Hepatocyte (in vitro differentiated cells): ENCODE measurements at places on chromosomes 12 and 14.

DNA sequence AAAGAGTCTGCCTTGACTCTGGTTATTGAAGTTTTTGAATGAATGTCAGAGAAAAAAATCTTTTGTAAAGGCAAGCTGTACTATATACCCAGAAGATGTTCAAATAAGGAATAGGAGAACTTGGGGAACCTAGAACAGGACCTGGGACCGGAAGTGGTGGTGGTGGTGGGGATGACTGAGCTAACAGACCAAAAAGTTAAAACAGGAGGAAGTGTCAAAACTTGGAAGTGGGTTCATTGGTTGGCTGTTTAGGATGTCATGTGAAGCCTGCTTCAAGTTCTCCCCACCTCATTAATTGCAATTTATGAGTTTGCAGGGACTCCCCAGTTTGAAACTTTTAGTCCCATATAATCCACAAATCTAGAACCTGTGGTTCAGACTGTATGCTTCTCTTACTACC is 26.2 kb downstream of the PLXNC1 start:
- no peak for DNase-seq

DNA sequence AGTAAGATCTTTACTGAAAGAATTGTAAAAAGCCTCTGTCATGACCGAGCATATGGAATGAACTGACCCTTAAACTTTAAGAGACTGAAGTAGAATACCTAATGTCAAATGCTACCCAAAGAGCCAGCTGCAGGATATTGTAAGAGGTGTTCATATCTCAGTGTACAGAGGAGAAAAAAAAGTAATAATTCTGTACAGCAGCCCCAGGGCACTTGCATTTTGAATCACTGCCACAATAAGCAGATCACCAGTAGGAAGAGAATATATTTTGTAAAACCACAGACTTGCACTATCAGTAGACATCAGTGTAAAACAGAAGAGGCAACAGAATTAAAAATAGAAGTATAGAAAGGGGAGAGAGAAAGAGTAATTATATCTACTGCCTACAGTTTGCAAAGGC is 162.6 kb downstream of the PPFIA2 start:
- no peak for DNase-seq

DNA sequence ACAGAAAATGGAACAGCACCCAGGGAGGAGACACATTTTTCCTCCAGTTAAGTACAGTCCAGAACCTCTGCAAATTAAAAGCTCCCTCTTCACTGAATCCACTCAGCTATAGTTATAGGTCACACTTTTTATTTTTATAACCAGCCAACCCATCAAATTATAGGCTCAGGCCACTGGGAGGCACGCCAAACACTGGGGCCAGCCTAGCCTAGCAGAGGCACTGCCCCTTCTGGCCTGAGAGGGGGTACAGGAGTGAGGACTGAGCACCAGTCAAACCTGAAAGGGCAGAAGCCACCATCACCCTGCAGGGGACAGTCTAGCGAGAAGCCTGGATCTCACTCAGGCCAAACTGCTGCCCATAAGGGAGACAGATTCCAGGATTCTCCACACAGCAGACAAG is 19.3 kb downstream of the FMNL3 start:
- DNase-seq, result no peak

- no peak for DNase-seq
These were observed 369.8 kb upstream of the GARIN6 start for GRCh38 chr12:99277591-99278379.

DNA sequence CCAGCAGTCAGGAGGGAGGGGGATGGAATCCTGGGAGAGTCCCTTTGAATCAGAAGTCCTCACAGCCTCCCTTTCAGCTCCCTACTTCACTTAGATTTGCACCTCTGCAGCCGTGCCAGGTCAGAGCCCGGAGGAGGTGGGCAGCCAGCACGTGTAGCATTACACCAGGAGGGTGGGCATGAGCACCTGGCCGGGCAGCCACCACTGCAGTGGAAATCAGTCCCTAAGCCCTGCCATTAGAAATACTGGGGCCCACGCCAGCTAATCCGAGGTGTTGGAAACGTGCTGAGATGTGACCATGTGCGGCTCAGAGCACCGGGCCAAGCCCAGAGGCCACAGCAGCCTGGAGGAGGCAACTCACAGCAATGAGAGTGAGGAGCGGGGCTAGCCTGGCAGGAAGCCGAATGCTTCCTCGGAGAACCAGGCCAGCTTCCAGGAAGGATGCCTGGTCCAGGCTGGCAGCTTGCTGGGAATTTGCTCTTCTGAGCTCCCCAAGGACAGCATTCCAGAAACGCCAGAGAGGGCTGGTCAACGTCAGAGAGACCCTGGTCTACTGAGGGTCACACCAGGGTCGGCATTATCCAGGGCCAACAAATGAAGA is 9.4 kb upstream of the CACNA2D4 start:
- no peak for DNase-seq

- DNase-seq, result no peak
These were observed 202 bp downstream of the YAF2 start for GRCh38 chr12:42237853-42238239.

DNA sequence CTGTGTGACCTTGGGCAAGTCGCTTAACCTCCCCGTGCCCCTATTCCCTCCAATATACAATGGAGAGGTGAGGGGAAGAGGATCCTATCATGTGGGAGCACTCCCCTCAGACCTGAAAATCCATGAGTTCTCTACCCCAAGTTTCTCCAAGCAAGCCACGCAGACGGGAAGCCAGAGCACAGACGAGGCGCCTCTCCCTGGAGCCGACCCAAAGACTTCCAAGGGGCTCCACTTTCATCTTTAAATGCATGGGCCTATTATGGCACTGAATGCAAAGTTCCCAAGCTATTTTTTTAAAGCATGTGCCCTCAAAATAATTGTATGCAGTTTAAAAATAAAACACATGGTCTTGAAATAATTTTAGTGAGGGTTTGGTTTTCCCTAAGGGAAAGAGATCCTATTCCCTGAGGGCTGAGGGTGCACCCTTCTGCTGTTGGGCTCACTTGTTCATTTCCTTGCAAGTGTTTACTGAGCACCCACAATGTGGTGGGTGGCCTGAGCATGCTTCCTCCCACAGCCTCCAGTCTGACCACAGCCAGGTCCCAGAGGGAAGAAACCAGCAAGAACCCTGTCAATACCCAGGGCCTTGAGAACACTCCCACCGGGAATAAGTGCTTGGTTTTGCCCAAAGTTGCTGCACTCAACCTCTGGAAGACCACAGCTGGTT is 14.6 kb downstream of the CMKLR1 start:
- DNase-seq, result no peak

GRCh38 chr14:34113005-34113511 is 162.2 kb upstream of the EGLN3 start:
- DNase-seq, result no peak

- DNase-seq, result no peak
These were observed 27.7 kb upstream of the AMIGO2 start for GRCh38 chr12:47107446-47107845.

GRCh38 chr14:99266181-99267178 is 5.5 kb downstream of the BCL11B start:
- peak; percentile 91 for DNase-seq

DNA sequence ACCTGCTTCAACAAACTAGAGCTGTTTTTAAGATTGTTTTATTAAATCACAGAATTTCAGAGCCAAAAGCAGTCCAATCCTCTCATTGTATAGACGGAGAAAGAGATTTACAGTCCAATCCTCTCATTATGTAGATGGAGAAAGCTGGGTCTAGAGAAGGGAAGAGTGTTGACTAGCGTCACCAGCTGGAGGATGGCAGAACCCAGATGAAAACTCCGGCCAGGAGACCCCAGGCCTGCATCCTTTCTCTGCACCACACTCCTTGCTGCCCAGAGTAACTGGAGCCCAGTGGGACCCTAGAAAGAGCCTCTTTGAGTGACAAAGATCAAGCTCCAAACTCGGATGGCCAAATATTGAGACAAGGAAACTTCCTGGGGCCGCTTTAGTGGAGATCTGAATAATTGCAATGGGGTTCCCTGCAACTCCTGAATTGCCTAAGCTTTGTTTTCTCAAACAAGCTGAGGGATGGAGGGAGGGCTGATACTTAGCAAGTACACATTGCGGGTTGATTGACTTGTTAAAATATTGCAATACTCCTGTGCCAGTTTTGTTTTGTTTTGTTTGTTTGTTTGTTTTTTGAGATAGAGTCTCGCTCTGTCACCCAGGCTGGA is 12.5 kb downstream of the AMDHD1 start:
- no peak for DNase-seq

GRCh38 chr14:72350215-72350614 is 418.0 kb downstream of the RGS6 start:
- no peak for DNase-seq

DNA sequence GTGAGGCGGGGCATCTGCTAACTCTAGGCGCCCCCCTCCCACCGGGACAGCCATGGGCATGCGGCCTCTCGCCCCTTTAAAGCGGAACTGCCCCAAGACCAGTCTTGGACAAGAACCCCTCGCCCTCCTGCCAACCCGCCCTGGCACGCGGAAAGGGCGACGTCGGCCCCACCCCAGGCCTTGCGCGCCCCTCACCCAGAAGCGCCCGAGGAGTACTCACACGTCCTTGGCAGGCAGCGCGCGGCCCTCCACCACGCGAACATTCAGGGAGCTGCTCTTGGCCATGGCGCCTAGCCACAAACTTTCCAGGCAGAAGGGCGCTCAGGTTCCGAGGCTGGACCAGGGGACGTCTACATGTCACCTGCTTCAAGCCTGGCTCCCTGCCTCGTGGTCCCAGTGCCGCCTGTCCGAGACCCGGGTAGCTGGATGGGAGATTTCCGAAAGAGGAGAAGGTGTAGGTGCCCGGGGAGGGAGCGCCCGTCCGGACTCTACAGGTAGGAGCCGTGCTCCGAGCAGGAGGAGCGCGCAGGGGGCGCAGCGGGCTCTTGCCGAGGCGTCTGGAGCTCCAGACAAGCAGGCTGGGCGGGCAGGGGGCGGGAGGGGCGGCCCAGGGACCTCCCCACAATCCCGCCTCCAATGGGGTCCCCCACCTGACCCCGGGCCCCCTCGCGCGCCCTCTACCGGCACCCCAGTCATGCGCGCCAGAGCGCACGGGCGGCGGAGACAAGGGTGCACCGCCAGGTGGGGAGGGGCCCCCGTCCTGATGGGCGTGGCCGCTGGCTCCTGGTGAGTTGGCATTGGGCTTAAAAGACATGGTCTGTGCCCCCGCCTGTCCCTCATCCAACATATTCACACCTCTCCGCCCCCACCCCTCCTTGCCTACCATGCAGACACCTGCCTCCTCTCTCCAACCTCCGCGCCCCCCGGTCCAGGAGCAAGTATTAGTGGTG is at the start of gene RASAL1:
RASAL1 (minus strand) TSS at position 584 of the 950 bp plus-strand sequence; CDS start at position 285, 299 bp downstream.
- peak; percentile 41 for DNase-seq

DNA sequence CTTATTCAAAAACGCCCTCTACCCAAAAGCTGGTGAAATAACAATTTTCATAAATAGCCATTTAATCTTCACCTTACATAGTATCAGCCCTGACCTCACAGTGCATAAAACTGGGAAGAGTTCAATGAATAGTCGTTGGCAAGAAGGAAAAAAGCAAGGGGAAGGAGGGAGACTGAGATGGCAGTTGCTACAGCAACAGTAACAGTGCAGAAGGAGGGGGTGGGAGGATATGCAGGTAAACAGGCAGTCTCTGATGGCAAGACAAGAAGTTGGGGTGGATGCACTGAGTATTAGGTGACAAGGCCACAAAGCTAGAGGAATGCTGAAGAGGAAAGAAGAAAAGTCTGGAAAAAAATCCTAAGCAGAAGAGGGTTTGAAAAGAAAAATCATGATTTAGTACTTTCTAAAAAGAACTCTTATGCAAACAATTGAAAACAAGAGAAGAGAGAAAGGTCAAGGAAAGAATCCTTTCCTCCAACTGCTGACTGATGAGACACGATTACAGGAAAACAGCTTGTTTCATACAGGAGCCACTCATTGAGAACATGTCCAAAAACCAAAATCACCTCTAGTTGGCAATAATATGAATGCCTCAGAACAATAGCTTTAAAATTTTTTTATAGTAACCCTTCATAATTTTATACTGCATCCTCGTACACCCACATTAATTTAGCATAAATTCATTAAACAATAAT is 56.0 kb downstream of the DCAF5 start:
- no peak for DNase-seq

DNA sequence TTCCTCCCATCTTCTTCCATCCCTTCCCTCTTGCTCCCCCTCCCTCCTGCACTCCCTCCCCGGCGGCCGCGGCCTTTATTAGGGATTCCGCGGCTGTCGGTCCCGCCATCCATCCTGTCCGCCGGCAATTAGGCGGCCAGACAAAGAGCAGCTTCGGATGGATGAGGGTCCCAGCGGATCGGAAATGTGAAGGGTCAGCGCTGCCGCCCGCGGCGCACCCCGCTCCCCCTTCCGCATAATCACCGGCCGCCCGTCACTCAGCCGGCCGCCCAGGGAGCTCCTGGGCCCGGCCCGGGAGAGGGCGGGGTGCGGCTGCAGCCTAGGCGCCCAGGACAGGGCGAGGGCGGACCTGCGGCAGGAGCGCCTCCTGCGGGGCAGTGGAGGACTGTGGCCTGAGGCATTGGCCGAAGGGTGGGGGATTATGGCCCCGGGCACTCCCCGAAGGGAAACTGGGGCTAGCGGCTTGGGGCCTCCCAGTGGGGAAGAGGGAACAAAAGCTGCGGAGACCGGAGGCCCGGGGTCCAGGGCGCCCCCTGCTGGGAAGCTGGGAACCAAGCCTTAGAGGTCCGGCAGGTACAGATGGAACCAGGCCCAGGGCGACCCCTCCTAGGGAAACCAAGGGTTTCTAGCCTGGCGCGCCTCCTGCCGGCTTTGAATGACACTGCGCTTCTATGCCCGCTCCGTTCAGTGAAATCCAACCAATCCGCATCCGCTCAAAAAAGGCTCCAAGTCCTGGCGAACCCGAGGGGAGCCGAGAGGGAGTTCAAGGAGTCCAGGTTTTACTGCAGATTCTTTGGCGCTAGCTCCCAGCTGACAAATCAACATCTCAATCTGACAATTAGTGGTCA is 4.4 kb upstream of the DNAJC22 start:
- DNase-seq, result peak; percentile 93

DNA sequence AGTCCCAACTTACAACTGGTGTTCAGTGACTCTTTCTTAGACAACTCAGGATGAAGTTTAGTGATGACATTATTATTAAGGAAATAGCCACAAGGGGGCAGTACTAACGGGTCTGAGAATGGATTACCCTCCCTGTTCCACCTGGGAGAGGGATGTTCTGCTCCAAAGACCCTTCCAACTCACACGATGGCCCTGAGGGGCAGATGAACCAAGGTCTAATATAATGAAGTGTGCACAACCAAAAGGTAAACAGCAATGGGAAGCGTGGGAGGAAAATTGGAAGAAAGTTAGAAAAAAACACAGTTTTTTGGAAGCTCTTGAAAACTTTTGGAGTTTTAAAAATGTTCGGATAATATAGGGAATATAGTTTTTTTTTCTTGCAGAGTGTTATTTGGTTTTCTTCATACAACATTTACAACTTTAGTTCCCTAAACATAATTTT is 24.0 kb downstream of the FGF6 start:
- peak; percentile 70 for DNase-seq

- no peak for DNase-seq
These were observed 235.5 kb downstream of the MDGA2 start for GRCh38 chr14:47439953-47440352.
